CD4-positive, CD25-positive, alpha-beta regulatory T cell (primary cell): ENCODE measurements at places on chromosomes 6 and 20.
A peak's percentile ranks its signal among the peaks of the same experiment; 100 is the strongest.

- H3K36me3 ChIP-seq: no peaks in the 10 kb centered on the region
- peaks cover 4% of the 10 kb centered on the region for H3K27me3 ChIP-seq
- no peak overlapping the region for H3K27ac ChIP-seq
- no peaks in the 10 kb centered on the region for H3K4me1 ChIP-seq
- DNase-seq: no peak
Measured at GRCh38 chr6:43758617-43759050, 11.4 kb upstream of the VEGFA start.

GRCh38 chr6:39156801-39157200, 41.8 kb upstream of the SAYSD1 start:
- peaks cover 5% of the 10 kb centered on the region for H3K27me3 ChIP-seq
- no peak overlapping the region for H3K4me3 ChIP-seq
- H3K4me1 ChIP-seq: no peaks in the 10 kb centered on the region

DNA sequence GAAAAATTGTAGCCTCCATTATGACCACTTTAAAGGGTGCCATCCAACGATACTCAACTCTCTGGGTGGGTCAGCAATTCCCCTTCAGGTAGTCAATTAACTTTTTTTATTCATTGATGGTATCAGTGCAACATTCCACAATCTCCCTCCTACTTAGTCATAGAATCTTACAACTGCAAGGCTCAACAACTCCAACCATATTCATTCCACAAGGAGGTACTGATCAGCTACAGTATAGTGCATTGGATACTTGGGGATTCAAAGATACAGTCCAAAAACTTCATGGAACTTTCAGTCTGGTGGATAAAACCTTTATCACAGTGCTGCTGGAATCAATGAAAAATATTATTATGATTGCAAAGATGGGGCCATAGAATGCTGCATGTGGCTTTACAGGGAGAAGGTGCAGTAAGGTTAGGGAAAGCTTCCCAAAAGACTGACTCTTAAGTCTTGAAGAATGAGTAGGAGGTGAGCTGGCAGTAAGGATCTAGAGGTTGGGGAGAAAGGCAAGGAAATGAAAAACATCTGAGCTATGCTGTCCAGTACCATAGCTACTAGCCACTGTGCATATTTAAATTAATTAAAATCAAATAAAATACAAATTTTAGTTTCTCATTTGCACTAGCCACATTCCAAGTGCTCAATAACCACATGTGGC, 314.7 kb upstream of the PRDM1 start:
- no peak for DNase-seq
- no peak overlapping the region for H3K4me3 ChIP-seq
- no peaks in the 10 kb centered on the region for H3K36me3 ChIP-seq
- no peaks in the 10 kb centered on the region for H3K4me1 ChIP-seq
- no peak overlapping the region for H3K27ac ChIP-seq
- H3K27me3 ChIP-seq: no peaks in the 10 kb centered on the region

GRCh38 chr6:116102873-116103272, 2.2 kb downstream of the NT5DC1 start:
- peaks cover 6% of the 10 kb centered on the region for H3K36me3 ChIP-seq
- H3K27me3 ChIP-seq: no peaks in the 10 kb centered on the region
- no peak overlapping the region for H3K4me3 ChIP-seq
- H3K4me1 ChIP-seq: peaks cover 38% of the 10 kb centered on the region

DNA sequence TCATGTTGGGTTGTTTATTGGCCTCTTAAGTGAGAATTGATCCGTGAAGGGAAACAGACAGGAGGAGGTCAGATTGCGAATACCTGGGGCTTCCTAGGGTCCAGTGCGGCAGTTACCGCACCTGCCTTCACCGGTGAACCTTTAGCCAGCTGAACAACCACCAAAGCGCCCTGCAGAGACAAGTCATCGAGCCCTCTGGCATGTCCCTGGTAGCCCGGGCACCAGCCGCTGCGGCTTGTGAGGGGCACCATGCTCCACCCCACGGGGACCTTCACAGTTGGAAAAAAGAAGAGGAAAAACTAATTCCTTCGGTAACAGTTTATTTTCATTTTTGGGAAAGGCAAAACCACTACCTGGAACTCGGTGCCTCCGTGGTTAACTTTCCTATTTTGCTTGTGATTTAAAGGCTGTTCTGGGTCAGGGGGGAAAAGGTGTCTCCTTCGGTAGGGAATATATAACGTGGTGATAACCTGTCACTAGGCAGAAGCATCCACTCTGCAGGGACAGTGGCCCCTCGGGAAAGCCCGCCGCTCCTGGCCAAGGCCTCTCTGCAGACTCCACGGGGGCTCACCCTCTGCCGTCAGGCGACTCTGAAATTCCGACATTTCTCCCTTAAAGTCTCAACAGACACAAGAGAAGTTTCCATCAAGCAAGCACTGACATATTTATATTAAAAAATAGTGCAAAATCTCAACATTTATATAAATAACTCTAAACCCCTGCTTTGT, 30.7 kb upstream of the ZBP1 start:
- no peaks in the 10 kb centered on the region for H3K36me3 ChIP-seq
- H3K27ac ChIP-seq: no peak overlapping the region
- no peak overlapping the region for H3K4me3 ChIP-seq
- no peaks in the 10 kb centered on the region for H3K4me1 ChIP-seq

DNA sequence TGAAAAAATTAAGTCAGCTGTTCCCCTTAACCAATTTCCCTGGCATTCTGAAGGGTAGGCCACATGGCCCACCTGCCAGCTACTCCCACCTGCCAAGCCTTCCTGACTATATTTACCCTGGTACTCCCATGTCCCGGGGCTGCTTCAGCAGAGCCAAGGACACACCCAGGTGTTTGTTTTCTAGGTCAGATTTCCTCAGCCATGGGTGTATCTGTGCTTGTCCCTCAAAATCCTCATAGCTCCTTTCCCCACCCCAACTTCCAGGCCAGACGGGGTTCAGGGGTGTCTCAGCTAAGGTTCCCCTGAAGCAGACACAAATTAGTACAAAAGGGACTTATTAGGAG, 139.4 kb upstream of the CDYL start:
- no peaks in the 10 kb centered on the region for H3K4me1 ChIP-seq
- H3K4me3 ChIP-seq: no peak overlapping the region
- peaks cover under 1% of the 10 kb centered on the region for H3K27me3 ChIP-seq
- DNase-seq: no peak

DNA sequence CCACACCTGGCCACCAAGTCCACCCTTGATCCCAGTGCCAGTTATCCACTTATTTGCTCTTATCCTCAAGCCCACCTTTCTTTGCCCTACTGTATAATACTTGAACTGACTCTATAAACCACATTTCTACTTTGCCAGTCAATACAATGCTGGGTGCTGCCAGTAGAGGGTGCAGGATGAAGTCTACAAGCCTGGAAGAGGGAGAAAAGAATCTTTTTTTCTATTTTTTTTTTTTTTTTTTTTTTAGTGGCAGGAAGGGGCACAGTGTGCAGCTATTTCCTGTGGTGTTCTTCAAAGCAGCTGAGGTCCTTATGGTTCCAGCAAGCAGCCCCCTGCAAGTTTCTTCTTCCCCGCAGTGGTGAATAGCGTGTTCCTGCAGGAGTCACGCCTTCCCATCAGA, 22.2 kb upstream of the GABRR1 start:
- DNase-seq: peak; percentile 15
- H3K4me3 ChIP-seq: no peak overlapping the region
- no peak overlapping the region for H3K27ac ChIP-seq
- no peaks in the 10 kb centered on the region for H3K36me3 ChIP-seq
- peaks cover 11% of the 10 kb centered on the region for H3K27me3 ChIP-seq

DNA sequence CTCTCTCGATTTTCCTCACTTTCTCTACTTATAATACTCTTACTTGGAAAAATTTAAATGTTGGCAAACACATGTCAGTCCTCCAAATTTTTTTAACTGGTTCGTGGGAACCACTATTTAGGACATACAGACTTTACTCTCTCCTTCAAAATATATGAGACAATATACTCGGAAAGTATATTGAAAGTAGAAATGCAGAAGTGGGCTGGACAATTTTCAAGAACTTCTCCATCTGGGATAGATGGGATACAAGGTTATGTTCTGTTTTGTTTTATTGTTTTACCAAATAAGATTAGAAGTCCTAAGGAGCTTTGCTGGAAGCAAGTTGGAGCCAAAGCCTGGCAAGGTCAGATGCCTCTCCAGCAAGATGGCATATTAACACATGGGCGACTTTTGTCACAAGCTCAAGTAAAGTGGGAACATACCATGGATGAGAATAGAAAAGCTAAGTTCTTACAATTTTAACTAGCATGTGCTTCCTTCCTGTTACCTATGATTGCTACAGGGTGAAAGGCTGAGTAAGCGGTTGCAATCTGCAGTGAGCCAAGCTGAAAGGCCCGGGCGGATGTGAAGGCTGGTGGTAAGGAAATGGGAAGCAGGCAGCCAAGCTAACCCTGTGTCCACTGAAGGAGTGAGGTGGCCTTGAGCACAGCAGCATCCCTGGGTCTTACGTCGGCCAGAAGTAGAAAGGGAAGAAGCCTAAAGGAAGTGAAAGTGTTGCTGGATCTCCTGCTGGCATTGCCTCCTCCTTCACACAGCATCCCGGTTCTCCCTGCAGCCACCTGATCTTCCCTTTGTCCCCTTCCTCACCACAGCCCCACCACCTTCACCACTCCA, 7.1 kb downstream of the MAP3K5 start:
- H3K4me1 ChIP-seq: peaks cover 84% of the 10 kb centered on the region
- H3K4me3 ChIP-seq: peak overlapping the region; percentile 95
- no peaks in the 10 kb centered on the region for H3K27me3 ChIP-seq
- DNase-seq: peak; percentile 40
- H3K27ac ChIP-seq: peak overlapping the region; percentile 99
- peaks cover 5% of the 10 kb centered on the region for H3K36me3 ChIP-seq

DNA sequence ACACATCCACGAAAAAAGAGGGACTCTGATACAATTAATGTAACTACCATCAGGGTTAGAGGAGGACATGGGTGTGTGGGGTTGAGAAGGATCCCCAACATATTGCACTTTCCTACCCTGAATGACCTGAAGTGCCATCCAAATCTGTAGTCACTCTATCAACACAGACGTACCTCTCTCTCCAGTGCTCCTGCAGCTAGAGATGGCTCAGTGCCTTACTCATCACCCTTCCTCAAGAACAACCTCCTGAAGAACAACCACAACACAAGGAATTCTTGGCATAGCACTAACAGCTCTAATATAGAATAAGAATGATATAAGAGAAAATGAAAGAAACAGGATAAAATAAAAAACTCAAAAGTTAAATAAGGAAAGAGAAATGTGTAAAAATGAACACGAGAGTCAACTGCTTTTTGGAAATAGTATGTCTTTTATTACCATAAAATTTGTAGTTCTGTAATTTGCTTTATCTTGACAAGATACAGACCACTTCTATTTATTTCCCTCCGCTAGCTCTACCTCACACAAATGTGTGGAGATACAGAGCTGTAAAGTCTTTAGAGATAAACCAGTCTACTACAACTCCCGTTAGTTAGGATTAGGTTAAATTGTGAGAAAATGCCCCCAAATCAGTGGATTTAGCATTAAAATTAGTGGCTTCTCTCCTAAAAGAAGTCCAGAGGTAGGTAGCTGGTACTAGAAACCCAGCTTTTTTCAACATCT, 63.9 kb downstream of the REV3L start:
- H3K4me1 ChIP-seq: no peaks in the 10 kb centered on the region
- H3K27ac ChIP-seq: no peak overlapping the region
- no peak overlapping the region for H3K4me3 ChIP-seq
- peaks cover 16% of the 10 kb centered on the region for H3K36me3 ChIP-seq
- DNase-seq: no peak

GRCh38 chr20:41123631-41124030, 13.7 kb upstream of the PLCG1 start:
- H3K4me3 ChIP-seq: no peak overlapping the region
- DNase-seq: no peak
- peaks cover 8% of the 10 kb centered on the region for H3K4me1 ChIP-seq
- H3K36me3 ChIP-seq: peaks cover 54% of the 10 kb centered on the region

GRCh38 chr6:99629293-99629692, 22.7 kb downstream of the PRDM13 start:
- H3K4me1 ChIP-seq: no peaks in the 10 kb centered on the region
- no peak overlapping the region for H3K4me3 ChIP-seq
- no peak overlapping the region for H3K27ac ChIP-seq
- peaks cover 16% of the 10 kb centered on the region for H3K27me3 ChIP-seq
- DNase-seq: no peak

- H3K27me3 ChIP-seq: no peaks in the 10 kb centered on the region
- H3K27ac ChIP-seq: no peak overlapping the region
- no peak overlapping the region for H3K4me3 ChIP-seq
- H3K4me1 ChIP-seq: peaks cover 39% of the 10 kb centered on the region
Measured at GRCh38 chr20:62059401-62059800, 6.3 kb downstream of the TAF4 start.

DNA sequence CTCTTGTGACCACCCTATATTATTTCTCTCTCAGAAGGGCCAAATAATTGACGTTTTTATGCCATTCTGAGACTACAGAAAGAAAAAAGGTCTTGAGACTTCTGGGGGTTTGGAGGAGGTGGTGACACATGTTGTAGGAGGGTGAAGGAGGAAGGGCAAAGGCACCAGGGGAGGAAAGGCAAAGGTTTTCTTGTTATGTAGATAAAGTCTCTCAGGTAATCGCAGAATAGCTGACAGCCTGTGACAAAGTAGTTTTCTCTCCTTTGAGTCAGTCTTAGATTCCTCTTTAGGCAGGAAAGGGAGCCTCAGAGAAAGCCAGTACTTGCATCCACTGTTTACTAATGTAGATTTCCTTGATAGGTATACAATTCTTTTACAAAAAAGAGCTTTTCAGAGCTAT, 23.6 kb downstream of the OR2B2 start:
- no peak for DNase-seq
- H3K36me3 ChIP-seq: no peaks in the 10 kb centered on the region
- no peak overlapping the region for H3K4me3 ChIP-seq
- H3K4me1 ChIP-seq: peaks cover 23% of the 10 kb centered on the region

DNA sequence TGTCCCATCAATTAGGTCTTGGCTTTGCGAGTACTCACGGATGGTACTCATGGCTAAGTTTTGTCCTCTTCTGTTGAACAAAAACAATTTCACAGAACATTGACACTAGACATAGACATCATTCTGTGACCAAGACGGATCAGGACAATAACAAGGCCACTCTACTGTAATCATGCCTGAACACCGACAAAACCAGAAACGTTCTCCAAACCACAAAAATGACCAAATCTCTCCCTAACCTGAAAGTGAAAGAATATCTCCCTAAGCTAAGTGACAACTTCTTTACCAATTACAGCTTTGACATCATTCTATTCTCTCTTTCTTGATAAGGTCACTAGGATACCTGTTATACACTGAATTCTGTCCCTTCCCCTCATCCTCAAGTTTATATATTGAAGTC, 40.0 kb upstream of the SLC2A12 start:
- H3K27ac ChIP-seq: no peak overlapping the region
- H3K27me3 ChIP-seq: peaks cover 22% of the 10 kb centered on the region
- no peak overlapping the region for H3K4me3 ChIP-seq
- no peaks in the 10 kb centered on the region for H3K36me3 ChIP-seq

- no peak overlapping the region for H3K4me3 ChIP-seq
- no peak overlapping the region for H3K27ac ChIP-seq
- DNase-seq: no peak
- no peaks in the 10 kb centered on the region for H3K4me1 ChIP-seq
- H3K27me3 ChIP-seq: no peaks in the 10 kb centered on the region
Measured at GRCh38 chr20:12893019-12893418, 115.8 kb upstream of the SPTLC3 start.
